ENCODE measurements at places on chromosomes 4 and X. TPM values are rescaled to one million over a fixed set of nuclear protein-coding genes. Genes with fewer than 3 reads are reported as not detected.

DNA sequence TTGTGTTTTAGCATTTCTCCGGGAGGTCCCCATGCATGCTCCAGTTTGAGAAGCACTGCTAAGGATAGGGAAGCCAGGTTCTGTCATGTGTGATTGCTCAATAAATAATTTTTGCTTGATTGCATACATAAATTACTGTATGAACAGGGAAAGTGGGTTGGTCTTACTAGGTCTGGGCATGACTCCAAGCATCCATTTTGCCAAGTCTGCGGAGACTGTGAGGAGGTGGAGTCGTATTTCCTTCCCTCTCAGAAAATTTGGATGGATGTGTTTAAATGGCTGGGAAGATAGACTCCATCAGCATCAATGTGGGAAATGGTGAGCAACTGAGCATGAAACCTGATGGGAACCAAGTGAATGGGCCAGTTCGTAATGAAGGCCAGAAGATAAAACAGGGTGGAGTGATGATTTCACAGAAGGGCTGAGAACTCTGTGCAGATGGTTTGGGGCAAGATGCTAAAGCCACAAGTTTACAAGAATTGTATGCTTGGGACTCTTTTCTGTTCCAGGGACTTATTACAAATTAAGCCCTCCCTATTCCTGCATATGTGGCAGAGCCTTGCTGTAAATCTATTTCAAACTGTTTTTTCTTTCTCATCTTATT, 84.1 kb downstream of the NHS start:
- DNase-seq = peak; percentile 32

GRCh38 chrX:77389891-77390290, 57.3 kb upstream of the FGF16 start:
- DNase-seq = no peak

The EPGN gene
- total RNA-seq = 0.32 TPM

The ENOPH1 gene
- total RNA-seq = 36.7 TPM

Measured in fibroblast of villous mesenchyme (primary cell).